Central memory CD4-positive, alpha-beta T cell (primary cell): ENCODE measurements at places on chromosomes 4 and X.

DNA sequence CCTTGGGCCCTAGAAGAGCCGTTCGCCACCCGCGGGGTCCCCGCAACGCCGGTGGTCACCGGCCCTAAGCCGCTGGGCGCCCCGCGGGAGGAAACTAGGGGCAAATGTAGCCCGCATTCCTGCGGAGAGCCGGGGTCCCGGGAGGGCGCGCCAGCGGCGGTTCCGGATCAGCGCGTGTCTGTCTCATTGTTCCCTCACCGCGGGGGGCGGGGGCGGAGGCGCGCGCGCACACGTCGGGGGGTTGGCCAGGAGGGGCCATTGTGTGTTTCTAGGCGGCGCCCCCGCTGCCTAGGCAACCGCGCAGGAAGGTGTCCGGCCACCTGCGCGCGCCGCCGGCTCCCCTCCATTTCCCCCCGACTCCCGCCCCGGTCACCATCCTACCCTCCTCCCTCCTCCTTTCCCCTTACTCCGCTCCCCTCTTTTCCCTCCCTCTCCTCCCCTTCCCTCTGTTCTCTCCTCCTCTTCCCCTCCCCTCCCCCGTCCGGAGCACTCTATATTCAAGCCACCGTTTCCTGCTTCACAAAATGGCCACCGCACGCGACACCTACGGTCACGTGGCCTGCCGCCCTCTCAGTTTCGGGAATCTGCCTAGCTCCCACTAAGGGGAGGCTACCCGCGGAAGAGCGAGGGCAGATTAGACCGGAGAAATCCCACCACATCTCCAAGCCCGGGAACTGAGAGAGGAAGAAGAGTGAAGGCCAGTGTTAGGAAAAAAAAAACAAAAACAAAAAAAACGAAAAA is 789 bp upstream of the DDX3X start:
- peak; percentile 90 for DNase-seq

GRCh38 chrX:68919707-68920106 is 90.9 kb downstream of the EFNB1 start:
- DNase-seq: no peak

DNA sequence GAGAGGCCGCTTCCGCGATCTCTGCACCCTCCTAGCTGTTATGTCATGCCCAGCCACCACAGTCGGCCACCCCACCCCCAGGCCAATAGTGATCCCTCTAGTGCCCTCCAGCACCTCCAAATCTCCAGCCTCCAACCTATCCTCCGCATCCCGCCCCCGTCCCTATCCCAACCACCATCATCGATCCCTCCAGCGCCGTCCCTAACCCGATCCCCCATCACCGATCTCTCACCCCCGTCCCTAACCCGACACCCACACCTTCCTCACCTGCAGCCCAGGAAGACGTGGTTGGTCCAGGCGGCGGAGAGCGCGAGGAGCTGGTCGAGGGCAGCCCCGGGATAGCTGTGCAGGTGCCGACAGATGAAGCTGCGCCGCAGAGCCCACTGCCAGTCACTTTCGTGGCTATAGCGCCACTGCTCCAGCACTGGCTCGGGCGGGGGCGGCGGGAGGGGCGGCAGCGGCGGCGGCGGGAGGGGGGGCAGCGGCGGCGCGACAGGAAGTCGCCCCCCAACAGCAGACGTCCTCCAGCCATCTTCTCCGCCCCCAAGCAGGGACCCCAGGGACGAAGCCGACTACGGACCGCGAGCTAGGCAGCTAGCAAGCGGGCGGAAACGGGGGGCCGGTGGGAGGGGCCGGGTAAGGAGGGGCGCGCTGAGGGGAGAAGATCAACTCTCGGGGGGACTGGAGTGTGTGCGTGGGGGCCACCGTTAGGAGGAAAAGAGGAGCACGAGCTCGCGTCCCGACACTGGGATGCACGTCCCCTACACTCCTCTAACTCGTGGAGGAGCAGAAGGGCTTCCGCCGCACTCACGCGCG is 552 bp downstream of the NKRF start:
- DNase-seq: peak; percentile 39

DNA sequence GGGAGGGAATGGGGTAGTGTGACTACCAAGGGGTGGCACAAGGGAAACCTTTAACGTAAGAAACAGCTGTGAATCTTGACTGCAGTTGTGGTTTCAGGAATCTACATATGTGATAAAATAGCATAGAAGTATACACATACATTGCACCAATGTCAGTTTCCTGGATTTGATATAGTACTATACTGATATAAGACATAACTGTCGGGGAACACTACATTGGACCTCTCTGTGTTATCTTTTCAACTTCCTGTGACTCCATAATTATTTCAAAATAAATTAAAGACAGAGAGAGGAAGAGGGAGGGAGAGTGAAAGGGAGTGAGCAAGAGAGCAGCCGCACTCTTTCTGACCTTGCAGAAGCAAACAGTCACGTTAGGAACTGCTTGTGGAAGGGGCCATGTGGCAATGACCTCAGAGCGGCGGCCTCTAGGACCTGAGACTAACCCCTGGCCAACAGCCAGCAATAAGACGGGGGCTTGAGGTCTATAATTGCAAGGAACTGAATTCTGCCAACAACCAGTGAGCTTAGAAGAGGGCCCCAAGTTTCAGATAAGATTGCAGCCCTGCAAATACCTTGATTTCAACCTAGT is 47.4 kb downstream of the NALF2 start:
- DNase-seq: no peak

- DNase-seq: peak; percentile 21
These were observed 1016.5 kb downstream of the SH3BGRL start for GRCh38 chrX:82218361-82218760.

- DNase-seq: no peak
These were observed 60.4 kb downstream of the MCF2 start for GRCh38 chrX:139647597-139647996.

DNA sequence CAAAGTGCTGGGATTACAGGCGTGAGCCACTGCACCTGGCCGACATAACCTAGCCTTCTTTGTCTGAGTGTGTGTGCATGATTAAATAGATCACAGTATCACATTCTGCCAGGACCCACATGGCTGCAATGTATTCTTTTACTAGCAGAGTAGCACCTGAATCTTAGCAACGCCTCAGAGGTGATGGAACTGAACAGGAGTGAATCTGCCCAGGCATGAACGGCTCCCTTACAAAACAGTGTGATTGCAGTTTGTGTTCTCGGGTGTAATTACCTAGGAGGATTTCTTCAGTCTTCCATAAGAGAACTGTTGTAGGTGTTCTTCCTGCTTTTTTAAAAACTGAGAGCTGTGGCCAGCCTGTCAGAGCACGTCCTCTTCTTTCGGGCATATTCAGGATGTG is 122.7 kb upstream of the STS start:
- DNase-seq: no peak

DNA sequence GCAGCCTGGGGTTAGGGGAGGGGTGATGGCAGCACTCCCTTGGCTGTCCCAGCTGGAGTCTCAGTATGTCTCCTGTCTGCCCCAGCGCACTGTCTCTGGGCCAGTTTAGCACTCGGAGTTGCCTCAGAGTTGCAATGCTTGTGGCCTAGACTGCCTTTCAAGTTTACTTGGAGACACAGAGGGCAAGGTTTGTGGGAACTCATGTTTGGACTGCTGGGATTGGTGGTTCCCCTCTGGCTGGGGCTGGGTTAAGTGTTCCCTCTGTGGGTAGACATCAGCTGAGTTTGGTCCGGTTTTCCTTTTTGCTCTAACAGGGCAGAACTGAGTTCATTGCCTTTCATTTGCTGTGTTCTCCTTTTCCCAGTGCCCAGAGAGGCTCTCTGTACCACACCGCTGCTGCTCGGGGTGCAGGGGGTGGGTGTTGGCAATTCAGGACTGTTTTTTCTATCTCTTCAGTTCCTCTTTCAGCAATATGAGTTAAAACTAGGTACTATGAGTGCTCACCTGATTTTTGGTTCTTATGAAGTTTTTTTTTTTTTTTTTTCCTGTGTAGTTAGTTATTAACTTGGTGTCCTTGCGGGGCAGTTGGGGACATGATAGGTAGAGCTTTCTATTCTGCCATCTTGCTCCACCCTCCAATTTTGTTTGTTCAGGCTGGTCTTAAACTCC is 17.2 kb downstream of the RAB33B start:
- DNase-seq: no peak

- no peak for DNase-seq
These were observed 37.2 kb downstream of the CLCN5 start for GRCh38 chrX:49959602-49960001.

DNA sequence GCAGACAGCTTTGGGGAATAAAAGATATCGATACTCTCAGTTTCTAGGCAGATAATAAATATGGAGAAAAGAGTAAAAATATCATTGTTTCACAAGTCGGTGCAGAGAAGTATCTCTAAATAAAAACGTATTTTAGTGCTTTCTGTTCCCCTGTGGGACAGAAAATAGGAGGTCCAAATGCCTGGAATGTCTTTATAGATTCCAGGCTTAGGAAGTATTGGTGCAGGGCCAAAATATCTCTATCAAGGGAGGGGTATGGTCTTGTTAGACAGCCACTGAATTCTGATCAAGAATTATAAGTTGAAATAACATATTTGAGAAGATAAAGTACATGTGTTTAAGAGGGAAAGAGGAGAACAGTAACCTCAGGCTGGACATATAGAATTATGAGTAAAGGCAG is 596.4 kb downstream of the PCDH18 start:
- no peak for DNase-seq

- DNase-seq: no peak
These were observed 150.0 kb downstream of the CBR4 start for GRCh38 chr4:168859888-168860694.

DNA sequence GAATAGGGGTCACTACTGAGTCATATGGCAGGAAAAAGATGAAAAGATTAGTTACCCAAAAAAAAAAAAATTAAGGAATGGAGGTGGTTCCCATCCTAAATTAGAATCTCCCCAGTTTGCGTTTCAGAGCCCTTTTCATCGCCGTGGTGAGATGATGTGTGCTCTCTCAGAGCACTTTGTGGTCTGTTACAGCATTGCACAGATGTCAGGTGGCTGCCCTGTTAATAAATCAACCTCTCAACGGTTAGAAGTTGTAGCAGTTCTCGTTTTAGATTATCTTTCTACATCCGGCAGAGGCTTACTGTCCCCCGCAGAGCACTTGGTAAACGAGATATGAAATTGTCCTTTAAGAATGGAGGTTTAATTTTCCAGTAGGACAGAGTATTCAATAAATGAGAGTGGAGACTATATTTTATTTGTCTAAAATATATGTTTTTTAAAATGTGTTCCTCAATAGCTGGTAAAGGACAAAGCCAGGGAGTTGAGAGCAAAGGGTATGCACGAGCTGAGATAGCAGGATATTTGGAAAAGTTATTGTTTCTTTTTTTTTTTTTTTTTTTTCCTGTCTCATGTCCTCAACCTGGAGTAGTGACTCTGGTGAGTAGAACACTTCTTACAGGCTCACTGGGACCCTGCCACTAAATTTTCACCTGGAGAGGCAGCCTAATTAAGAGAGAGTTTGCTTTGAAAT is 26.9 kb downstream of the AFF1 start:
- DNase-seq: no peak

DNA sequence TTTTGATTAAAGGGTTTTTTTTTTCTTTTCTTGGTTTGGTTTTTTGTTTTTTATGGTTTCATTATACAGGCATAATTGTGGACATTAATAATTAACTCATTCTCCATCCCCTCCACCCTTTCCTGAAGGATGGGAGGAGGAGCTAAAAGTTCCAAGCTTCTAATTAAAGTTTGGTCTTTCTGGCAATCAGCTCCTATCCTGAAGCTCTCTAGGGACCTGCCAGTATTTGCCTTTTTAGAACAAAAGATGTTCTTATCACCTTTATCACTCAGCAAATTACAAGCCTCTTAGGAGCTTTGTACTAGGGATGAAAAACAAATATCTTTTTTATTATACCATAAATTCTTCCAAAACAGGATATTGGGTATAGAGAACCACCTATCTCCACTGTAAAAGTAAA is 589.8 kb downstream of the PDHA2 start:
- no peak for DNase-seq
